Naive thymus-derived CD8-positive, alpha-beta T cell (primary cell): ENCODE measurements at places on chromosomes 3 and 15. TPM values are rescaled to one million over a fixed set of nuclear protein-coding genes. Genes with fewer than 3 reads are reported as not detected.
A peak's percentile ranks its signal among the peaks of the same experiment; 100 is the strongest.

LMAN1L gene
- 0.57 TPM for total RNA-seq

DNA sequence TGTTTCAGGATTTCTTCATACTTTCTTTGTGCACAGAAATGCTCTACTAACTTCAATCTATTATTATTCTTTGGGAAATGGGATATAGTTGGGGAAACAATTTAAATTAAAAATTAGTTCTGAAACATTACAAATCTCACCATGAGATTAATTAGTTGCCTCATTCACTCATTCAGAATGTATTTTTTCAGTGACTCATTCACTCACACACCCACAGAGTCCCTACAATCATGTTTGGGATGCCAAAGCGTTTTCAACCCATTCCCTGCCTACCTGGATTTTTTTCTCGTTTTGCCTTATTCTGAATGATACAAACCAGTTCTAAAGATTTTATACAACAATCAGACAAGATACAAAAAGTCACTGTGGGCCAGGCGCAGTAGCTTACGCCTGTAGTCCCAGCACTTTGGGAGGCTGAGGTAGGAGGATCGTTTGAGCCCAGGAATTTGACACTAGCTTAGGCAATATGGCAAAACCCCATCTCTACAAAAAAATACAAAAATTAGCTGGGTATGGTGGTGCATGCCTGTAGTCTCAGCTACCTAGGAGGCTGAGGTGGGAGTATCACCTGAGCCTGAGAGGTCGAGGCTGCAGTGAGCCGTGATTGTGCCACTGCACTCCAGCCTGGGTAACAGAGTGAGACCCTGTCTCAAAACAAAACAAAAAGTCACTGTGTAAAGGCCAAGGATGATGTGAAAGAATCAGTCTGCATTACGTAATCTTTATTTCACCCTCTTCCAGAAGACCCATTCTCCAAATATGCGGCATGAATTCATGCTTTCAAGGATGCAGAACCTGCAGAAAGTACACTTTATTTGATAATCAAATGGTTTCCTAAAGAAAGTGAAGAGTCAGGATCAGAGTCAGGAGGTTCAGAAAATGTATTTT is 34.8 kb upstream of the ARHGEF3 start:
- no peak for DNase-seq

RTP3 gene
- total RNA-seq = not detected

DNA sequence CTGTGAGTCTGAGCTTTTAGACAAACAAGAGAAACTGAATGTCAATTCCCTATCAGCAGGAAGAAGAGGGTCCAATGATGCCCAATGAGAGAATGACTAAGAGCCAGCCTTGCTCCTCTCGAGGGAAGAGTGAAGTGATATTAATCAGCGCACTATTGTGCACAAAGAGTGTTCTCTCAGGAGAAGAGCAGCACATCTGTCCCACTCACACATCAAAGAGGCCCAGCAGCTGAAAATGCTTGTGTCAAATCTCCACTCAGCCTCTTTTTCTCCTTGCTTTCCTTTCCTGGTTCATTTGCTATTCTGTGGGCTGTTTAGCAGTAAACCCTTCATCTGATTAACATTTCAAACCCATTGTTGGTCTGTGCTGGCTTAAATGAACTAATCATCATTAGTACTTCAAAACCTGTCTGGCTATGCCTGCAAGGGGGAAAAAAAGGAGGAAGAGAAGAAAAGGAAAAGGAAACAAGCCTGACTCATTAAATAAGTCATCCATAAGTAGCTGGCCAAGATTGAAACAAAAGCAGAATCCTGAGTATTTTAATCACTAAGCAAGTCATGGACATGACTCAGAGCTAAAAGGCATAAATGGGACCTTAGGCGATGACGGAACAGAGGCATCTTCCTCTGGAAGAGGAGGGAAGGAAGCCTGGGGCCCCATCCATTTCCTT is 912.7 kb downstream of the TUSC7 start:
- no peak for DNase-seq

GRCh38 chr3:111072031-111072921 is 660 bp downstream of the NECTIN3 start:
- DNase-seq = peak; percentile 28

FBLN2 gene
- 9.5 TPM for total RNA-seq

B3GNT5 gene
- not detected for total RNA-seq

- peak; percentile 40 for DNase-seq
Measured at GRCh38 chr15:60590935-60591495, 112.1 kb upstream of the ICE2 start.

DNA sequence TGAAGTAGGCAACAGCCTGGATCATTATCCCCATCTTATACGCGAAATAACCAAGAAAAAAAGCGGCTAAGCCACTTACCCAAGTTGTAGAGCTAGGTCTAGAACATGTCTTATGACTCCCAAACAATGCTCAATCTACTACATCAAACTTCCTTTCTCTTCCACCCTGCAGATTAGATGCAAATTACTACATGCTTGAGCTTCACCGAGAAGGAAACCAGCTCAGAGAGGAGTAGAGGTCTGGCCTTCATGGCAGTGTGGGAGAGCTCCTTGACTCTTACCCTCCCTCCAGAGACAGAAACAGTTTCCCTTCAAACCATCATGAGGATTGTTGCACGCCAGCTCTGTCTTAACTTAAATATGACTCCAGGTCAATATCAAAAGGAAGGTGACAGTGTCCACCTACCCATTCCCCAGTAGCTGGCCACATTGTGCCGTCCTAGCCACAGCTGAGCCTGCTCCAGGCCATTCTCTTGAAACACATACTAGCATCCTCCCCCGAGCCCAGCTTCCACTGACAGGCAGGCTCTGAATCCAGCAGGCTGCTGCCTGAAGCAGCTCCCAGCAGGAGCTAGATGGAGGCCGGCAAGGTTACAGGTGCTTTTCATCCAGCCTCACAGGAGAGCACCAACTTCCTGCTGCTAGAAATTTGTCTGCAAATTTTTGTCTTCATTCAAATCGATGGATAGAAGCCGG is 56.8 kb downstream of the CPN2 start:
- DNase-seq = no peak

GRCh38 chr3:11302444-11302843 is 30.2 kb downstream of the ATG7 start:
- DNase-seq = no peak

PFN2 gene
- 21.3 TPM for total RNA-seq

DNA sequence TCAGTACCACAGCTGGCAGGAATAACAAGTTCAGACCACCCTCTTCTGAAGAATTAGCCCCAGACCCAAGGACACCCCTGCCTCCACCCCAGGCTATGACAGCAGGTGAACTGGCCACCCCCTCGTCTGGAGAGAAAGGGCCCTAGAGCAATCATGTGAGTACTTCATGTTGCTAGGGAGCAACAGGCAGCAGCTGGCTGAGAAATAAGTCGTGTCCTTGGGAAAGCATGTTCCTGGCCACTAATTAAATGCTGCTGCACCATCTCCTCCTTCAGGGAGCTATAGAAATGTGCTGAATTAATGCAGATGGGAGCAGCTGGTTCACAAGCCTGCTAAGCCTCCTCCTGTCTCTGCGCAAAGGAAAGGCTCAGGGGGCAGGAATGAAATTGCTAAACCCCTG is 31.5 kb downstream of the MRPS11 start:
- DNase-seq = no peak

DNA sequence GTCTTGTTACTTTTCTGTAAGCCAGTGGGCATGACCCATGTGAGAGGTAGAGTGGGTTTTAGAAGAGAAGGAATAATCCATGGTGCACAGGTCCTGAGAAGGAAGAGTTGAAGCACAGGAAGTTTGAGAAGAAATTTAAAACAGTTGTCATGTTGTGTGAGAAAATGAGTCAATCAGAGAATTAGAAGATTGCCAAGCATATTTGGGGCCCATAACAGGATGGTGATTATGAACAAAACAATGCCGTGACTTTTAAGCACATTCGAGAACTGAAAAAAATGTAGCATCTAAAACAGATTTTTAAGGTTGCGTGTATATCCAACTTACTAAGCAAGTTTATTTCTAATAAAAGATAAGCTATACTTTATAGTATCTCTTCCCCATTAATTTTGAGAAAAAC is 198.7 kb downstream of the RORA start:
- no peak for DNase-seq

DNA sequence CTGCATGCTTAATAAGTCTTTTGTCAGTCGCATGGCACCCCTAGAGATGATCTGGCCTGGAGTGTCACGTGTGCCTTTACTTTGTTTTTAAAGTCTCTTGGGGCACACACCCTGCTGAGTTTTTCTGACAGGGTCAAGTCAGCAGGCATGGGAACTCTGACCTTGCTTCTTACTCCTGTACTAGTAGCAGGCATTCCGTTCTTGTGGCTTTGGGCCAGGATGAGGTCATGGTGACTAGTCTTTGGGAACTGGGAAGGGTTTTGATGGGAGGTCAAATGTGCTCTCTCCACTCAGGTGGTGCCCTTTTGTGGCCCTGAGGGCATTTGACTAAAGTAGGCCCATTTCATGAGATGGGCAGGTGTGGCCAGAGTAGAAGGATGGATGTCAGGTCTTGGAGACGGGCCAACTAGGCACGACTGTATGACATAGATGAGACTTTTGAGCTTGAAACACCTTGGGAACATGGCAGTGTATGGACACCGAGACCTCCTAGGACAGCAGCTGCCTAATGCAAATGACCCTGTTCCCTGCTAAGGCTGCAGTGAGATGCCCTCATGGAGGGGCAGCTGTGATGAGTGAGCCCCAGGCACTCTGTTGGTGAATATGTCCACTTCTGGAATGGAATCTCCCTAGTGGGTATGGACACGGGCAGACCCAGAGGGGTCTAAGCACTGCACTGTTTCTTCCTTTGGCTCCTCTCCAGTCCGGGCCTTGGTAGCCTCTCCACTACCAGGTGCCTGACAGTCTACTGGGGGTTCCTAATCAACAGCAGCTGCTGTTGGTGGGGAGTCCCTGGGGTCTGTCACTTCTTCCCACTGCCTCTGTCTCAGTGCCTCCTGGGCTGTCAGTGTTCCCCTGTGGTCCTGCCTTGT is 16.4 kb downstream of the SRPRB start:
- DNase-seq = no peak

GPD1L gene
- total RNA-seq = 20.5 TPM

- no peak for DNase-seq
Measured at GRCh38 chr15:40295877-40296560, 11.7 kb downstream of the PLCB2 start.

GRCh38 chr15:45093013-45093412 is 21.0 kb downstream of the DUOX2 start:
- no peak for DNase-seq

GRCh38 chr15:41417418-41418195 is 712 bp downstream of the RTF1 start:
- no peak for DNase-seq

DNA sequence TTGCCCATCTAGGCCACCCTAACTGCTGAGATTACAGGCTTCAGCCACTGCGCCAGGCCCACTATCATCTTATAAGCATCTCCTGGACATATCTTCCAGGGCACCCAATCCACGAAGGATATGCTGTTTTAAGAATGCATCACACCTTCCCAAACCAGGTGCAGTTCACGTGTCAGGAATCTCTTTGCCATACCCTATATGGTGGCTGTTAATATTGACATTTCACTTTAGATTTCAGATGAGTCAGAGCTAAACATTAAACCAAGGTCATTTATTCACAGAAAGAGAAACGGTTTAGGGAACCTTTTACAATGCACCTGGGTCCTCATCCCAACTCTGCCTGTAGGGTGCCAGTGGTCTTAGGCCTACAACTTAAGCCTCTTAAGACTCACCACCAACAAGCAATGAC is 85.7 kb downstream of the TBL1XR1 start:
- no peak for DNase-seq

DNA sequence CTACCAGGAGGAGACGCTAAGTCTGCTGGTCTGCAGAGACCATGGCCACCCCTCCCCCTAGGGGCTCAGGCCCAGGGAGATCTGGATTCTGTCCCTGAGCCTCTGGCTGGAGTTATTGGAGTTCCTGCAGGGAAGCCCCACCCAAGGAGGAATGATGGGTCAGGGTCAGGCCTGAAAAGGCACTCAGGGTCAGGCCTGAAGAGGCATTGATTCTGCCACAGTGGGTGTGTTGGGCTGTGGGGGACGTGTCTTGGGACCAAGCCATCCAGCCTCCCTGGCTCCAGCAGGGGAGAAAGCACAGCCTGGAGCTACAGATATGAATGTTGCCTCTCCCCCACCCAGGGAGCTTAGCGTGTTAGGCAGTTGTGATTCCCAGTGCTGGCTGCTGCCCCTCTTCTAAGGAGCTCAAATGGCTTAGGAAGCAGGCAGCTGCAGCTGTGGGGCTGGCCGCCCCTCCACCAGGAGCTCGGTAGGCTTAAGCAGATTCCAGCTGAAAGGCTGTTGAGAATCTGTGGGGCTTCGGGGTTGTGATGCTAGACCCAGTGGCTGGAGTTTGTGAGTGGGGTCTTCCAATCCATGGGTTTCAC is 176.7 kb downstream of the CHL1 start:
- DNase-seq = no peak

LRRIQ4 gene
- total RNA-seq = not detected

- DNase-seq = no peak
Measured at GRCh38 chr3:9867106-9867505, 12.9 kb downstream of the CIDEC start.

DNA sequence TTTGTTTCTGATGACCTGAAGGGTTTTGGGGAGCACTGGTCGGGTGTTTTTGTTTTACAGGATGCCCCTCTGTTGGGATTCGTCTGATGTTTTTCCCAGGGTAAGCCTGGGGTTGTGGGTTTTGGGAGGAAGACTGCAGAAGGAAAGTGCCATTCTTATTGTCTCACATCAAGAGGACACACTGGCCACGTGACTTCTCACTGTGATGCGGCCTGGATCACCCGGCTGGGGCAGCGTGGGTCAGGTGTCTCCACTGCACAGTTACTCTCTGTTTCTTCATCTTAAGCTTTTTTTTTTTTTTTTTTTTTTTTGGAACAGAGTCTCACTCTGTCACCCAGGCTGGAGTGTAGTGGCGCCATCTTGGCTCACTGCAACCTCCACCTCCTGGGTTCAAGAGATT is 120.5 kb downstream of the TMEM266 start:
- no peak for DNase-seq

DNA sequence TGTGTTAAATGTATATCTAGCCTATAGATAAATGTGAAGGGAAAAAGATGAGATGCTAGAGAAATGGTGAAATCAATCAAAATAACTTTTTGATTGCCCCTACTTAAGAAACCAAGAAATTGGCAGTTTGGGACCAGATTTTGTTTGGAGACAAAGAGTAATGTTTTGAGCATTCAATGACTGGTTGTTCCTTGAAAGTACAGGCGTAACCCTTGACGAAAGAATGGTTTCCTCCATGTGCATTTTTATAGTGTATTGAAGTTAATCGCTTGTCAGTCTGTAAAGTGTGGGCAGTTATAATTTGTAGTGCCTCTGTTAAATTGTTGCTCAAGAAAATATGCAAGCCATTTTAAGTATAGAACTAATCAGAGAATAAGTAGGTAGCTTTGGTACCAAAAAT is 1.2 kb downstream of the KIF23 start:
- no peak for DNase-seq
